ENCODE measurements at places on chromosomes 7 and 10.

DNA sequence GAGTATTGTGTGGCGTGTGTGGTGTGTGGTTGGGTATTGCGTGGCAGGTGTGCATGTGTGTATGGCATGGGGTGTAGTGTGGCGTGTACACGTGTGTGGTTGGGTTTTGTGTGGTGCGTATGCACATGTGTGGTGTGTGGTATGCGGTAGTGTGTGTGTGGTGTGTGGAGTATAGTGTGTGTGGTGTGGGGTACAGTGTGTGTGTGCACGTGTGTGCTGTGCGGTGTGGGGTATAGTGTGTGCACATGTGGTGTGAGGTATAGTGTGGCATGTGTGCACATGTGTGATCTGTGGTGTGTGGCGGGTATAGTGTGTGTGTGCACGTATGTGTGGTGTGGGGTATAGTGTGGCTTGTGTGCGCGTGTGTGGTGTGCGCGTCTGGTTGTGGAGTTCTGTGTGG lies 20.9 kb upstream of the UTF1 start:
- H3K27ac ChIP-seq, result no peak overlapping the region
- DNase-seq, result no peak
- H3K4me3 ChIP-seq, result no peak overlapping the region
- H3K4me1 ChIP-seq, result no peaks in the 10 kb centered on the region
- H3K27me3 ChIP-seq, result peaks cover 28% of the 10 kb centered on the region

DNA sequence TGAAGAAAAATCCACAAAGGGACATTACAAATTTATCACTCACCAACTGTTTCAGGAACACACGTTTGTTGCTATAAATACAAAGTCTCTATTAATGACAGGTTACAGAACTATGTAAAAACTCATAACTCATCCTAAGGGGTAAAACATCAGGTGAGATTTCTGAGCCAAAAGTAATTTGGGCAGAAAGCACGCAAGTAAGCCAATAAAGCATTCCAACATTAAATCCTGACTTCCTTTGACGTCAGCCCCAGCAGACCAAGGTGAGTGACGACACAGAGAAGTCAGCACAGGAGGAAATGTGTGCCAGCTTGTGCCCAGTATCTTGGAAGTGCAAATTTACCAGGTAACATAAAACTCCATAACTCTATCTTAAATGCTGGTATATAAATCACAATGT lies 45.7 kb downstream of the IMMP2L start:
- H3K27me3 ChIP-seq, result no peaks in the 10 kb centered on the region
- H3K4me3 ChIP-seq, result no peak overlapping the region
- DNase-seq, result no peak
- H3K4me1 ChIP-seq, result no peaks in the 10 kb centered on the region
- H3K27ac ChIP-seq, result no peak overlapping the region

GRCh38 chr10:105855791-105856190 lies 1214.7 kb downstream of the SORCS3 start:
- no peaks in the 10 kb centered on the region for H3K36me3 ChIP-seq
- no peaks in the 10 kb centered on the region for H3K4me1 ChIP-seq
- no peaks in the 10 kb centered on the region for H3K27me3 ChIP-seq

DNA sequence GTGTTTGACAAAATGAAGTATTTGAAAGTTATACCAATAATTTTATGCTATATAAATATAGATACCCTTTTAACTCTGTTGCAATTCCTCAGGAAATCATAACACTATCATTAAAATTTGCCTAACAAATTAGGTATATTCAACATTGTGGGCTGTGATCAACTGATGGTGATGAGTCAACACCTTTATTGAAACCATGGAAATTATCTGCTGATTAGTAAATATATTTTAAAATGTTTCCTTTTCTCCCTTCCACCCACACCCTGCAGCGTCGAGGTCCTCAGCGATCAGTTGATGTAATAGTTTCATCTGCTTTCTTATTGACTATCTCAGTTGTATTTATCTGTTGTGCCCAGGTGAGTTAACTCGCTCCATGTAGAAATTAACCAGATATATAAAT lies 143.9 kb downstream of the PHTF2 start:
- no peak overlapping the region for H3K27ac ChIP-seq
- H3K4me1 ChIP-seq, result no peaks in the 10 kb centered on the region
- no peaks in the 10 kb centered on the region for H3K27me3 ChIP-seq
- no peak overlapping the region for H3K4me3 ChIP-seq
- no peaks in the 10 kb centered on the region for H3K36me3 ChIP-seq
